ENCODE measurements at places on chromosomes 16 and 17.

DNA sequence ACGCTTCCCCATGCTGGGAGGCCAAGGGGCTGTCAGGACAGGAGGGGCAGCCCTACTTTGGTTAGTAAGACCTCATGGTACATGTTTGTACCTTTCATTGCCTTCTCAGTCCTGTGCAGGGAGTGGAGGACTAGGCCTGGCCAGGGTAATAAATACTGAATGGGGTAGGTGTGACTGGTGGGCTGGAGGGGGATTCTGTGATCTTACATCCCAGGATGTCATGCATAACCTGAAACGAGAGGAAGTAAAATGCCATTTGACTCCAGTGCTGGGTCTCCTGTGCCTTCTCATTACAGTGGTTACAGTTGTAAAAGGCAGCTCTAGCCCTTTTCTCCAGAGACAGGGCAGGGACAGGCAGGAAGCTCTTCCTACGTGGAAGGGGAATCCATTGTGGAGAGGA lies 138.2 kb downstream of the AATF start:
- DNase-seq, result no peak

DNA sequence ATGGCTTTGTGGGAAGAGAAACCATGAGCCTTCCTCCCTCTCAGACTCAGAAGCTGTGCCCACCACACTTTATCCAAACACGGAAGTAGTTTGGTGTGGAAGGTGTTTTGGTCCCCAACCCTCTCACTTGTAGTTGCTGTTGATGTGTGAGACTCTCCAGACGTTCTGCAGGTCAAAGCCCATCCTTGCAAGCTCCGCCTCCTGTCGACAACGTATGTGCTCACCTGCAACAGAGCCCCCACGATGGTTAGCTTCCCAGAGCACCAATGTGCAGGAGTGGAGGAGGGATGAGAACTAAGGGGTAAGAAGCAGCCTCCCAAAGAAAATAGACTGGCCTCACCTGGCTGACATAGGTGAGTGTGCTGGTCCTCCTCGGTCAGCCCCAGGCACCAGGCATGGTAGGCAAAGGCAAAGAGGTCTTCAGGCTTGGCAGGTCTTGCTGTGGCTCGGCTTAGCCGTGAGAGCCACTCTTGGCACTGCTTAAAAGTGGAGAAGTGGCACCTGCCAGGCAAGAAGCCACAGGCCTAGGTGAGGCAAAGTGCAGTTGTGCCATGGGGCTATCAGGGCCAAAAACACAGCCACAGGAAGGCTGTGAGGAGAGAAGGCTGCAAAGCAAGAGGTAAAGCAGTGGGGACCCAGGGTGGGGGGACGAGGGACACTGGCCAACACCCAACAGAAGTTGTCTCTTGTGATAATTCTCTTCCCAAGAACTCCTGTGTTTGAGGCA lies 5.9 kb downstream of the MTMR4 start:
- DNase-seq, result no peak

DNA sequence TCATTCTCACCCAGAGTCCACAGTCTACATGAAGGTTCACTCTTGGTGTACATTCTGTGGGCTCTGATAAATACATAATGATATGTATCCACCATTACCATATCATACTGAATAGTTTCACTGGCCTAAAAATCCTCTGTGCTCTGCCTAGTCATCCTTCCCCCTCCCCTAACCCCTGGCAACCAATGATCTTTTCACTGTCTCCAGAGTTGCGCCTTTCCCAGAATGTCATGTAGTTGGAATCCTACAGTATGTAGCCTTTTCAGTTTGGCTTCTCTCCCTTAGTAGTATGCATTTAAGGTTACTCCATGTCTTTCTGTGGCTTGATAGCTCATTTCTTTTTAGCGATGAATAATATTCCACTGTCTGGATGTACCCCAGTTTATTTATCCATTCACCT lies 101.3 kb downstream of the NOG start:
- DNase-seq, result no peak

GRCh38 chr17:29085223-29085622 lies 42.3 kb downstream of the PIPOX start:
- no peak for DNase-seq

DNA sequence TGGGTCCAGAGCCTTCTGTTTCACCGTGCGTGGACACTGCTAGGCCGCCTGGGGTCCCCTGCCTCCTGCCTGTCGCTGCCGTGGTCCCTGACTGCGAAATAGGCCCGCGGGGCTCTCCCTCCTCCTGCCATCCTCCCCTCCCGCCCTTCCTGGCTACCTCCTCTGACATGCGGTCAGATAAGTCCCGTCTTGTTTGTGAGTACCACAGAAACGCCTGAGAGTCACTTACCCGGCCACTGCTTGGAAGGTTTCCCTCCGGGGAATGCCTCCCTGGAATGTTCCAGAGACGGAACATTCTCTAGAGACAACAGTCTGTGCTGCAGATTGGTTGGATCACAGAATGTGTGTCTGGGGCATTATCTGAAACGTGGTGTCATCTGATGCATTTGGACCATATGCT lies 22.7 kb downstream of the CIBAR2 start:
- no peak for DNase-seq
